Stimulated activated CD8-positive, alpha-beta memory T cell treated with anti-CD3 and anti-CD28 coated beads, Interleukin-4, amount 100 ng/mL, for 1 hour (primary cell): ENCODE measurements at places on chromosomes 11 and 22.

- no peak for DNase-seq
Measured at GRCh38 chr22:36873614-36874308, 13.0 kb downstream of the NCF4 start.

- no peak for DNase-seq
Measured at GRCh38 chr11:16899708-16900303, 114.4 kb downstream of the PLEKHA7 start.

- no peak for DNase-seq
Measured at GRCh38 chr11:71302534-71302909, 50.1 kb upstream of the SHANK2 start.

DNA sequence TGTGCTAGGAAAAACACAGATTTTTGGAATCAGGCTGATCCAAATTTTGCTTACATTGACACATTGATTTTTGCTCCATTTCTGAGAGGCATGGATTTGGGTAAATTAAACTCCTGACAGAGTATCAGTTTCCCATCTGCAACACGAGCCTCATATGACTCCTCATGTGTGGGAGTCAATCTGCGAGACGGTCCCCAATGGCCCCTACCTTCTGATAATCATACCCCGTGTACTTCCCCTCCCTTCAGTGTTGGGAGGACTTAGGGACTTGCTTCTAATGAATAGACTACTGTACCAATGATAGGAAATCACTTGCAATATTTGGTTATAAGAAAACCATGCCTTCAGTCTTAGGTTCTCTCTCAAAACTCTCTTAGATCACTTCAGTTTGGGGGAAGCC is 302.7 kb downstream of the ETS1 start:
- DNase-seq: no peak

DNA sequence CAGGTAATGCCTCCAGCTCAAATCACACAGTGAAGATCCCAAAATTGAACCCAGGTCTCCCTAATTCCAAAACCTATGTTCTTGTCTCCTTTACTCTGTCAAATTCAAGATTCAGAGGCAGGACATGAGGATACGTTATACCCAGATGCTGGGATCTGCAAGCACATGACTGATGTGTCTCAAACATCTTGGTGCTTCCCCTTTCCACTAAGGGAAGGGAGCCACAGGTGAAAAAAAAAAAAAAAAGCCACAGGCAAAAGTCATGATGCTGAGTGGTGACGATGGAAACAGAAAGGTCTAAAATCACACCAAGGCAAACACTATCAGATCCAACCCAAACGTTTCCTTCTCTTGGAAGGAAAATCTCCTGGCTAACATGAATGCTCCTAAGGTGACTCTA is 24.0 kb downstream of the ABTB2 start:
- DNase-seq: no peak

GRCh38 chr11:30377347-30377746 is 54.4 kb downstream of the ARL14EP start:
- no peak for DNase-seq
